ENCODE measurements at places on chromosomes 16 and 17. TPM values are rescaled to one million over a fixed set of nuclear protein-coding genes. Genes with fewer than 3 reads are reported as not detected.

Gene KRTAP4-3
- not detected for polyA plus RNA-seq

Gene TMEM114
- polyA plus RNA-seq, result 0.49 TPM

Gene CTRB2
- polyA plus RNA-seq, result not detected

Gene SPNS2
- 13.3 TPM for polyA plus RNA-seq

Gene VWA3A
- polyA plus RNA-seq, result 0.15 TPM

- no peaks in the 10 kb centered on the region for H3K27me3 ChIP-seq
- H3K4me3 ChIP-seq, result no peak overlapping the region
These were observed 56.5 kb downstream of the RNF213 start for GRCh38 chr17:80316927-80317705.

GRCh38 chr17:4598776-4599504 is 14.6 kb downstream of the SMTNL2 start:
- peaks cover 47% of the 10 kb centered on the region for H3K4me1 ChIP-seq
- H3K4me3 ChIP-seq, result no peak overlapping the region
- peak overlapping the region; percentile 89 for H3K27ac ChIP-seq
- H3K27me3 ChIP-seq, result no peaks in the 10 kb centered on the region

DNA sequence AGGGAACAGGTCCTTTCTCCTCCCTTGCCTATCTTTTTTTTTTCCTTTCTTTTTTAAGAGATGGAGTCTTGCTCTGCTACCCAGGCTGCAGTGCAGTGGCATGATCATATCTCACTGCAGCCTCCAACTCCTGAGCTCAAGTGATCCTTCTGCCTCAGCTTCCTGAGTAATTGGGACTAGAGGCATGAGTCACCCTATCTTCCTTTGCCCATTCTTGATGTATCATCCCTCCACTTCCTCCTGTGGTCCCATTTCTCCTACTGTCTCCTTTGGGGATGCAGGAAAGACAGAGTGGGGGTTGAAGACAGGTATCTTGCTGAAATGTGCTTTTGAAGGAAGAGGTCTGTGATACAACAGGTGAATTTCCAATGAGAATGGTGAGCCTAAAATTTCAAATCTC is 5.5 kb downstream of the MYO19 start:
- no peaks in the 10 kb centered on the region for H3K27me3 ChIP-seq
- no peak overlapping the region for H3K4me3 ChIP-seq
- no peak overlapping the region for H3K27ac ChIP-seq
- DNase-seq, result no peak

GRCh38 chr17:43200127-43200526 is 11.5 kb upstream of the TMEM106A start:
- H3K4me3 ChIP-seq, result no peak overlapping the region
- no peaks in the 10 kb centered on the region for H3K27me3 ChIP-seq
- peaks cover 82% of the 10 kb centered on the region for H3K36me3 ChIP-seq
- no peak for DNase-seq
- no peak overlapping the region for H3K27ac ChIP-seq
- H3K4me1 ChIP-seq, result peaks cover 4% of the 10 kb centered on the region

- no peaks in the 10 kb centered on the region for H3K27me3 ChIP-seq
- peaks cover 16% of the 10 kb centered on the region for H3K4me1 ChIP-seq
- no peaks in the 10 kb centered on the region for H3K36me3 ChIP-seq
- H3K27ac ChIP-seq, result peak overlapping the region; percentile 16
- DNase-seq, result peak; percentile 74
These were observed 16.1 kb downstream of the CCR7 start for GRCh38 chr17:40548982-40549685.

DNA sequence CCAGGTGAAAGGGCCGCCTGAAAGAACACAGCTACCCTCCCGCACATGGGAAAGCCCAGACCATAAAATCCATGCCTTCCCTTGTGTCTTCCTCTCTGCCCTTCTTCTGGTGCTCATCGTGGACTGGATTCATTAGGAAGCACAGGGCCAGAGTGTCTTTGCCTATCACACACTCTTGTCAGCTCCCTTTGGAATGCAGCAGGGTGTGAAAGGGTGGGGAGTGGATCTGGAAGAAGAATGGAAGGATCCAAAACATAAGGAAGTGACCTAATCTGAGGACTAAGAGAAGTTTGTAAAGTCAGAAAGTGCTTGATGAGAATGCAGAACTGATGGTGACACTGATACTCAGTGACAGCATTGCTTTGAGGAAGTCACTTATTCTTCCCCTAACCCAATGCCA is 1147.3 kb upstream of the GOT2 start:
- H3K27ac ChIP-seq, result no peak overlapping the region
- no peaks in the 10 kb centered on the region for H3K27me3 ChIP-seq
- no peaks in the 10 kb centered on the region for H3K36me3 ChIP-seq
- no peaks in the 10 kb centered on the region for H3K4me1 ChIP-seq
- H3K4me3 ChIP-seq, result no peak overlapping the region

- no peak overlapping the region for H3K4me3 ChIP-seq
- DNase-seq, result peak; percentile 53
- peaks cover 13% of the 10 kb centered on the region for H3K4me1 ChIP-seq
- no peaks in the 10 kb centered on the region for H3K36me3 ChIP-seq
These were observed 92.9 kb upstream of the SALL1 start for GRCh38 chr16:51243936-51244436.
